ENCODE measurements at places on chromosomes 16 and 17.

DNA sequence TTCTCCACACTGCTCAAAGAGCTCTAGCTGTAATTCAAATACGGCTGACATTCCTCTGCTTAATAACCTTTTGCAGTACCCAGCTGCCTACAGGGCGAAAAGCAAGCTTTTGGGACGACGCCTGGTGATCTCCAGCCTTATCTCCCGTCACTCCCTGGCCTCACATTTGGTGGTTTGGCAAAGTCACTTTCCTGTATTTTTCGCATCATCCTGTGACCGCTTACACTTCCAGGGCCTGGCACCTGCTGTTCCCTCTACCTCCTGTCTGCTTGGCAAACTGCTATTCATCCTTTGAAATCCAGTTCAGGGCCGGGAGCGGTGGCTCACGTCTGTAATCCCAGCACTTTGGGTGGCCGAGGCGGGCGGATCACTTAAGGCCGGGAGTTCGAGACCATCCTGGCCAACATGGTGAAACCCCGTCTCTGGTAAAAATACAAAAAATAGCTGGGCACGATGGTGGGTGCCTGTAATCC lies 2.7 kb upstream of the BHLHA9 start:
- no peak for DNase-seq

GRCh38 chr16:57148481-57148880 lies 37.4 kb downstream of the PSME3IP1 start:
- DNase-seq = no peak

- DNase-seq = no peak
Observed at GRCh38 chr17:15658296-15658695, 25.8 kb downstream of the TRIM16 start.

DNA sequence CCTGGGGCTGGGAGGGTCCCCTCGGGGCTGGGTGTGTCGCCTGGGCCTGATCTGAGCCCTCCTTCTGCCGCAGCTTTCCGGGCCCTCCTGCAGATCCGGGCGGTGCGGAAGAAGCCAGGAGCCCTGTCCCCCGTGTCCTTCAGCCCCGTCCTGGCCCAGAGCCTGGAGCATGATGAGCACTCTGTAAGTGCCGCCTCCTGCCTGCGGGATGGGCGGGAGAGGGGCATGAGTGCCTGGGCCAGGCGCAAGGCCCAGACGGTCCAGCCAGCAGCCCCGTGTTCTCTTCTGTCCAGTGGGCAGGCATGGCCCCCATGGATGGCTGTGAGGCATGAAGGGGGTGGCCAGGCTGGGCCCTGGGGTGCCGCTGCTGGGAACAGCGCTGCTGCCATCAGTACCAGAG lies 16.0 kb upstream of the NUDT16L1 start:
- DNase-seq = no peak

GRCh38 chr16:57623251-57624043 lies 5.0 kb upstream of the ADGRG1 start:
- DNase-seq = no peak

DNA sequence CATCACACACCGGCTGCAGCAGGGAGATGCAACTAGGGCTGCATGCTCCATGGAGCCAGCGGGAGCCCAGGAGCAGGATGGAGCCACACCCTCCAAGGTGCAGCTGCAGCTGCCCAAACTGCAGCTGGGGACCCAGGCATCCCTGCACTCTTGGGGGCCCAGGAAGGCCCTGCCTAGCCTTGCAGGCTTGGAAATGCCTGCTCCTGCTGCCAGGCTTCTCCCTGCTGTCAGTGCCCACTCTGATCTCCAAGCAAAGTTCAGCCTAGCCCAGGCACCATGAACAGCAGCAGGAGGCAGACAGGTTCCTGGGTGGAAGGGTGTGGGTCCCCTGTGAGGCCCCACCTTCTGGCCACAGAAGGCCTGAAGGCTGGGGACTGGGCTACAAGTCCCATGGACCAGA lies 1057.1 kb downstream of the CDH8 start:
- DNase-seq = no peak

- no peak for DNase-seq
Observed at GRCh38 chr16:66271074-66272060, 95.1 kb upstream of the CDH5 start.

DNA sequence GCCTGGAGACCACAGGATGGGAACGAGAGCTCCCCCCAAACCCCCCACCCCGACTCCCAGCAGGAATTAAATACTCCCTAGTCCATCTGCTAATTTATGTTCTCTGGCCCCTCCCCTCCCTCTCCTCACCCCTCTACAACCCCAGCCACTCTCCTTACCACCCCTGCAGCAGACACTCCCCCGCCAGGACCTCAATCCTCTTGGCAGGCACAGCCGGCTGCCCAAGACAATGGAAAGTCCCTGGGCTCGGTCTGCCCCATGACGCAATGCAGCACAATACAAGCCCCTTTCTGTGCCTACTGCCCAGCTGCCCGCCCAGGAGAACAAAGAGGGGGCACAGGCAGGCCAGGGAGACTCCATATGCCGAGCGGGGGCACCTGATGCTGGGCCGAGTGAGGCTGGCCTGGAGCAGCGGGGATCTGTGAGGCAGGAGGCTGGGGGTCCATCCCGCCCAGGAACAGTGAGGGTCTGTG lies 30.3 kb upstream of the CDC42EP4 start:
- DNase-seq = peak; percentile 33

- no peak for DNase-seq
Observed at GRCh38 chr16:16093628-16094332, 129.5 kb downstream of the ABCC6 start.

- peak; percentile 71 for DNase-seq
Observed at GRCh38 chr16:53892155-53892554, 188.2 kb downstream of the FTO start.

- peak; percentile 10 for DNase-seq
Observed at GRCh38 chr17:68993112-68993511, 37.9 kb upstream of the ABCA8 start.

GRCh38 chr17:882827-883585 lies 96.6 kb downstream of the NXN start:
- no peak for DNase-seq

GRCh38 chr16:18803569-18804462 lies 2.5 kb upstream of the ARL6IP1 start:
- DNase-seq = peak; percentile 67

GRCh38 chr17:39001703-39002637 lies 34.8 kb upstream of the FBXO47 start:
- DNase-seq = no peak
